ENCODE measurements at places on chromosomes 3 and 15.

DNA sequence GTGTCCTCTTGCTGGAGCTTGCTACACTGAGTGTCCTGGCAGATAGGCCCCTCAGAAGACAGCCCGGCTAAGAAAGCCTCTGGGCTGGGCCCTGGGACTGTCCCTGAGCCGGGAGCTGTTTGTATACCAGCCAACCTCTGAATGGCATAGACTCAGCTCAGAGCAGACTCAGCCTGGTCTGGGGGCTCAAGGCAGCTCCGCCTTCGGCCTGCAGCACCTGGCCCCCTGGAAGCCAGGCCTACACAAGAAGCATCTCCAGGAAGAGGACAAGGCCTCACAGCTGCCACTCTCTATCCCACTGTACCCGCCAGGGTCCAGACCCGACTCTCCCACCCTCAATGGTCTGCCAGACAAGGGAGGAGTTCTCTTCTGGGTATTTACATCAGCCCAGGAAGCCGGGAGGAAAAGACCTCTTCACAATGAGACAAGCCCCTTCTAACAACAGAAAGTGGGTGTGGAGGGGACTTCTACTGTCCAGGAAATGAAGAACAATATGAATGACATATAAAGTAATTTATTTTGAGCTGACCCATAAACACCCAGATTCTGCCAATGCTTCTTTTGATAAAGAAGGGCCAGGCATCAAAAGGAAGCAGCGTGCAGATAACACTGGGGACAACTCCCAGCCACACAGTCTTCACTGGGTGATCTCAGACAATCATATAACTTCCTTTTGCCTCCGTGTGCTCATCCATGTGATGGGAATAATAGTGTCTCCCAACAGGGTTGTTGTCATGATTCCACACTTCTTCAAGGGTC, 110.2 kb downstream of the TPRA1 start:
- DNase-seq, result no peak

GRCh38 chr3:181718369-181718768, 6.6 kb downstream of the SOX2 start:
- no peak for DNase-seq

DNA sequence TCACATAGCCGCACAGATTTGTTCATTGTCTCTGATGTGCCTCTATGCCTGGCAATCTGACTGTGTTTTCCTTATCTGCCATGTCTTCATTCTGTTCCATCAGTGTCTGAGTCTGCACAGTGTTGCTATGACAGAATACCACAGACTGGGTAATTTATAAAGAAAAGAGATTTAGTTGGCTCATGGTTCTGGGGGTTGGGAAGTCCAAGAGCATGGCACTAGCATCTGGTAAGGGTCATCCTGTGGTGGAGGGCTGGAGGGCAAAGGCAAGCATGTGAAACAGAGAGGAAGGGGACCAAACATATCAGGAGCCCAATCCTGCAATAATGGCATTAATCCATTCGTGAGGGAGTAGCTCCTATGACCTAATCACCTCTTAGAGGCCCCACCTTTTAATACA, 11.9 kb upstream of the HCN4 start:
- no peak for DNase-seq

- no peak for DNase-seq
These were observed 34.6 kb downstream of the CRABP1 start for GRCh38 chr15:78374436-78375393.

GRCh38 chr15:40038275-40038637, 725 bp downstream of the SRP14 start:
- DNase-seq, result no peak

GRCh38 chr15:76337696-76338485, 1.3 kb downstream of the ISL2 start:
- DNase-seq, result peak; percentile 27

- no peak for DNase-seq
These were observed 141.6 kb upstream of the STT3B start for GRCh38 chr3:31391150-31391549.

- no peak for DNase-seq
These were observed 224.2 kb downstream of the BCHE start for GRCh38 chr3:165613014-165613413.

DNA sequence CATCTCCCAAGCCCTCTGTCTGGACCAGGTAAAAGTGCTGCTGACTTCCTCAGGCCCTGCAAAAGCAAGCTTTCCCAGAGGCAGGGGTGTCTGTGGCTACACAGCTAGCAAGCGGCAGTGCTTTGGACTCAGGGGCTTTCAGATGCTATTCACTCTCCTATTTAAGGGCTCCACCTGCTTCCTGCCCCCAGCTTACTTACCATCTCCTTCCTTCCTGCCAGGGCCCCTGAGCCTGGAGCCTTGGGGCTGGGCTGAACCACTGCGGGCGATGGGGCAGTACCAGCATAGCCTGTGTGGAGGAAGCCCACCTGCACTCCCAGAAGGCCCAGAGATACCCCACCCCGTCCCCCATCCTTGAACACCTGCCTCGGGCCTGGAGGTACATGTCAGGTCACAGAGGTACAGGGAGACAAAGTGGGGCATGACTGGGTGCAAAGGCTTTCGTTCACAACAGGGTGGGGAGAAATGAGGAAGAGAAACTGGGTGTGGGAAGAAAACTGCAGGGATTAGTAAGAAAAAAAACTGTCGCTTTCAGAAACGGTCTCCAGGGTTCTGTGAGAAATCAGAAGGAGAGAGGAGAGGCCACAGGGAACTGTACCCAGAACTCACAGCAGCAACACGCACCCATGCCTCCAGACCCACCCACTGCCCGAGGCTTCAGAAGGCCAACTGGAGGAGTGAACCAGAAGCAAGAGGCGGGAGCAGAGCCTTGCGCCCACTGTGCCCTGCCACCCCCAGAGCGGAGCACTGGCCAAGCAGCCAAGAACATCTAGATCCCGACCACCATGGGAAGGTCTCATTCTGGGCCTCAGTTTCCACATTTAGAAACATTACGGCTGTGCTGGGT, 49.5 kb downstream of the CCDC12 start:
- DNase-seq, result no peak

GRCh38 chr3:45179163-45179562, 33.0 kb upstream of the CDCP1 start:
- DNase-seq, result no peak

- DNase-seq, result no peak
These were observed 337.3 kb upstream of the CBLB start for GRCh38 chr3:106206146-106206545.

- DNase-seq, result no peak
These were observed 59.3 kb upstream of the OSTN start for GRCh38 chr3:191139736-191140135.

DNA sequence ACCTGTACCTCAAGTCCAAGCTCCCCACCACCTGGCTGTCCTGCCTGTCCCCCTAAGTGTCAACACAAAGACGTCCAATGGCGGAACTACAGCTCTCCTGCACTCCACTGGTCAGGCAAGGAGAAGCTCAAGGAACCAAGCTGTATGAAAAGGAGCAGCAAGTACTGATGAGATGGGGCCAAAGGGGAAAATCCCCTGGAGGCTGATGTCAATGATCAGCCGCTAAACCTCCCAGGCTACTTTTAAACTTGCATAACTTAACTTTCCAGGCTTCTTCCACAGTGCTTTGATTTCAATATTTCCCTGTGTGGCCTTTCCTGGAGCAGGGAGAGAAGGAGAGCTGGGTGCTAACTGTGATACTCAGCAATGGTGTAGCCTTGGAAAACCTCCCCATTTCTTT, 35.0 kb downstream of the TM4SF4 start:
- no peak for DNase-seq
